ENCODE measurements at places on chromosomes 16 and 17.

- no peak for DNase-seq
These were observed 157.0 kb downstream of the COPRS start for GRCh38 chr17:31702041-31702440.

DNA sequence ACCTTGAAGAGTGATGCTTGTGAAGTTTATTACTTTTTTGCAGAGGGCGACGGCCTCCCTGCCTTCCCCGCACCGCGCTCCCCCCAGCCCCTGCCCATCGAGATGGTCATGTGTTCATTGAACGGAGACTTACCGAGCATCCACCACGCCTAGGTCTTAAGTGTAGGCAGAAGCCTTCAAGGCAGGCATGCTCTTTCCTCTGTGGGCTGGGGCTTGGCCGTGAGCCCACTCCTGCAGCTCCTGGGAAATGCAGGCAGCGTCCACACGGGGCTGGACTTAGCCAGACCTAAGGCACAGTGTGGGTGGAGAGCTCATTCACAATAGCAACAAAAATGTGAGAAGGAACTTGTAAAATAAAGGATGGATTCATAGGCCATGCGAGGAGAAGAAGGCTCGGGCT is 19.2 kb downstream of the RNF213 start:
- DNase-seq = peak; percentile 93

DNA sequence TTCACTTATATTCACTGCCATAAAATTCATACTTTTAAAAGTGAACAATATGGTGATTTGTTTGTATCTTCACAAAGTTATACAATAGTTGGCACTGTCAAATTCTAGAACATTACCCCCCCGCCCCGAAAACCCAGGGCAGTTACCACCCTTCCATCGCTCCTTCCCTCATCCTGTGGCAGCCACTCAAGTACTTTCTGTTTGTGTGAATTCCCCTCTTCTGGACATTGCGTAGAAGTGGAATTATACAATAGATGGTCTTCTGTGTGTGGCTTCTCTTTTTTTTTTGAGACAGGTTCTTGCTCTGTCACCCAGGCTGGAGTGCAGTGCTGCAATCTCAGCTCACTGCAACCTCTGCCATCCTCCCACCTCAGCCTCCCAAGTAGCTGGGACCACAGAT is 58.6 kb downstream of the SPECC1 start:
- no peak for DNase-seq

- no peak for DNase-seq
These were observed 131.0 kb upstream of the CIBAR2 start for GRCh38 chr16:85243308-85243707.

DNA sequence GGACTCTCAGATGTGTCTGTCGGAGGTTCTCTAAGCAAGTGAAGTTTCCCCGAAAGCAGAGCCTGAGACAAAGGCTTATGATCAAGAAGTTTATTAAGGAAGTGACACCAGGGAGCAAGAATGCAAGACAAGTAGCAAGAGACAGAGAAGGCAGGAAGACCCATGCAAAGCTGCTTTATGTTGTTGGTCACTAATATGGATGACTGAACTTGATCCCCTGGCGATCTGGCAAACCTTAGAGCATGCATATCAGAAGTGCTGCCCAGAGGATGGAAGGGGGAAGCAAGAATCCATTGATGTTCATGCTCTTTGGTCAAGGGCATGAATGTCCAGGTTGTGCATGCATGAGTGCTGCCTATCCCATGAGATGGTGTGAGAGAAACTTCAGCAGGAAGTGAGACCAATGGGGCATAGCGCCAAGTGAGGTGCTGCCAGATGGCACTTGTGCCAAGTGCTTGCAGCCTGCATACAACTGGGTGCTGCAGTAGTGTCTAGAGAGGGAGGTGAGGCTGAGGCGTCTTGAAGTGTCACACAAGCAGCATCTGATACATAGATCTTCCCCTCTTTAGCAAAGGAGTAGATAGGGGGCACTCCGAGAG is 176.5 kb downstream of the SALL1 start:
- DNase-seq = no peak

DNA sequence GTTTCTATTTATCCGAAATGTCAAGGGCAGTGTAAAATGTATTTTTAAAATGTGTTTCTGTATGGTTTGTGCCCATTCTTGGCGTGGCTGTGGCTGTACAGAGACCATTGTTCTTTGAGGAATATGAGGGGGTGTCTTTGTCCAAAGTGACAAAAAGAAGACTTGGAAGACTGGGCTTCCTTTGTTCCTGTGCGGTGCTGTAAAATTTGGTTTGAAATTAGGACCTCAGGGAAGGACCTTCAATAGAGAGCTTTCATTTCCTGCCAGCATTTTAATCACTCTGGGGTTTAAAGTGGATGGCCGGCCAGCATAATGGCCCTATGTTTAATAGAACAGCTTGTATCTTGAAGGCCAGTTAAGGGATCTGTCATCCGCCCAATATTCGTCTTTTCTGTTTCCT is 190.1 kb upstream of the TBX2 start:
- no peak for DNase-seq

Measured in GM23248 (cell line).